Activated CD4-positive, CD25-positive, alpha-beta regulatory T cell treated with anti-CD3 and anti-CD28 coated beads, Interleukin-2, amount 50 U/mL, for 16 hours (primary cell): ENCODE measurements at places on chromosomes 1 and 21.

GRCh38 chr21:38774152-38774551 lies 31.6 kb upstream of the ETS2 start:
- DNase-seq, result no peak

GRCh38 chr1:78633209-78633608 lies 13.0 kb downstream of the IFI44L start:
- DNase-seq, result no peak

DNA sequence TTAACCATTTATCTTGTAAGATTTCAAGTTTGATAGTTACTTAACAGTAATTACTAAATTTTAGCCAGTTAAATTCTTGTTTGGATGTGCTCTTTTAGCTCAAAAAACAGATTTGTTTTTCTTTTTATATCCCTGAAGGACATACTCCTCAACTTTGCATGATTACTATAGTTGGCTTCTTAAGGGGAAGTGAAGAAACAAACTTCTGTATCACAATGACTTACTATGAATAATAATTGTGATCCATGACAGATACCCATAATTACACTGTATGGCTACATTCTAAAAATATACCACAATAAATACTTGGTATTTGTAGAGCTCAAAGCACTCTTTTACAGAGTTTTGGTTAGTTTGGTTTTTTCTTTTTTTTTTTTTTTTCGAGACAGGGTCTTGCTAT lies 55.8 kb downstream of the IARS2 start:
- no peak for DNase-seq

- DNase-seq, result no peak
Observed at GRCh38 chr1:230818901-230819300, 49.4 kb downstream of the C1orf198 start.

- no peak for DNase-seq
Observed at GRCh38 chr1:79353224-79353623, 346.7 kb upstream of the ADGRL4 start.

- DNase-seq, result no peak
Observed at GRCh38 chr1:15700508-15700907, 16.4 kb downstream of the PLEKHM2 start.
